Mesothelial cell of epicardium (in vitro differentiated cells): ENCODE measurements at places on chromosomes 13 and 19. TPM values are rescaled to one million over a fixed set of nuclear protein-coding genes. Genes with fewer than 3 reads are reported as not detected.

DNA sequence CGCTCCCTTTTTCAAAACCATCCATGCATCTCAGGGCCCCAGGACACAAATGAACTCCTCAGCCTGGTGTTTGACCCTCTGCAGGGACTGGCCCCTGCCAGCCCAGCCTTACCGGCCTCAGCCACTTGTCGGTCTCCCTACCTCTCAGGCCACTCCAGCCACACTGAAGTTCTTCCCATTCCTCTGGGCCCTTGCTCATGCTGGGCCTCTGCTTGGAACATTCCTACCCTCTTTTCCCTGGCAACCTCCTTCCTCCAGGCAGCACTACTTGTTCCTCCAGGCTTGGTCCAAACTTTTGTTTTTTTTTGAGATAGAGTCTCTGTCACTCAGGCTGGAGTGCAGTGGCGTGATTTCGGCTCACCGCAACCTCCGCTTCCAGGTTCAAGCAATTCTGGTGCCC, 7.6 kb upstream of the EGLN2 start:
- DNase-seq = no peak
- H3K4me3 ChIP-seq = no peak overlapping the region
- H3K4me1 ChIP-seq = no peaks in the 10 kb centered on the region
- H3K36me3 ChIP-seq = peaks cover 12% of the 10 kb centered on the region

DNA sequence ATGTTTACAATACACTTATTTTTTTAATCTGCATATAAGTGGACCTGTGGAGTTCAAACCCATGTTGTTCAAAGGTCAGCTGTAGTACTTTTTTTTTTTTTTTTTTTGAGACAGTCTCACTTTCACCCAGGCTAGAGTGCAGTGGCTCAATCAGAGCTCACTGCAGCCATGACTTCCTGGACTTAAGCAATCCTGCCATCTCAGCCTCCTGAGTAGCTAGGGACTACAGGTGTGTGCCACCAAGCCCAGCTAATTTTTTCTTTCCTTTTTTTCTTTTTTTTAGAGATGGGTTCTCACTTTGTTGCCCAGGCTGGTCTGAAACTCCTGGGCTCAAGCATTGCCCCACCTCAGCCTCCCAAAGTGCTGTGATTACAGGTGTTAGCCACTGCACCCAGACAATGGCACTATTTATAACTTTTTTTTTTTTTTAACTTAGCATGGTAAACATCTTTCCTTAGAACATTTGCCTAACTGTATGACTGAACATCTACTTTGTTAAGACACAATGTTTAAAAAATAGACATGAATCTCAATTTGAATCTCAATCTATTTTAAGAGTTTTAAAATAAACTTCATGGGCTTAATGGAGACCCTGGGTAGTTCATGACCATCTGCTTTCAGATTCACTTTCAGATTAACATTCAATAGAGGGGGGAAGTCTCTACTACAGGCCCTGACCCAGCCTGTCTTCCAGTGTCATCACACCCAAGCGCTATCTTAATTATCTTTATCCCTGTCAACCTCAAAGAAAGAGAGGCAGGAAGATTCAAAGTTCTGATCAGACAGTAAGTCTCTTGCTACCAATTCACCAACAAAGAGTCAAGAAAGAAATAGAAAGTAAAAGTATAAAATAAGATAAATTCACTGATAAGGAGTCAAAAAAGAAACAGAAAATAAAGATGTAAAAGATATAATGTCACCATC, 97.7 kb upstream of the DOCK9 start:
- peaks cover 13% of the 10 kb centered on the region for H3K4me1 ChIP-seq
- H3K36me3 ChIP-seq = peaks cover 15% of the 10 kb centered on the region
- H3K27me3 ChIP-seq = no peaks in the 10 kb centered on the region
- H3K4me3 ChIP-seq = no peak overlapping the region
- no peak for DNase-seq

DNA sequence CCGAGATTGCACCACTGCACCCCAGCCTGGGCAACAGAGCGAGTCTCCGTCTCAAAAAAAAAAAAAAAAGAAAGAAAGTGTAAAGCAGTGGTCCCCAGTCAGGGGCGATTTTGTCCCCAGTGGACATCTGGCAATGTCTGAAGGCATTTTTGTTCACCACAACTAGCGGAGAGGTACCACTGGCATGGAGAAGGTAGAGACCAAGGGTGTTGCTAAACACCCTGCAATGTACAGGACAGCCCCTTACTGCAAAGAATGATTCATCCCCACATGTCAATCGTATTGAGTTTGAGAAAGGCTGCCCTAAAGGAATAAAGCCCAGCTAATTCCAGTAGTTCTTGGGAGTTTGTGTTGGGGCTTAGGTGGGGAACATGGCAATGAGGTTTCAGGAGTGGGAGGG, 38.7 kb downstream of the CYP4F2 start:
- H3K4me1 ChIP-seq = no peaks in the 10 kb centered on the region
- peaks cover 3% of the 10 kb centered on the region for H3K36me3 ChIP-seq
- no peak overlapping the region for H3K4me3 ChIP-seq

- DNase-seq = no peak
- no peak overlapping the region for H3K27ac ChIP-seq
- peaks cover 31% of the 10 kb centered on the region for H3K36me3 ChIP-seq
- no peaks in the 10 kb centered on the region for H3K4me1 ChIP-seq
- H3K4me3 ChIP-seq = no peak overlapping the region
These were observed 27.5 kb downstream of the ZNF266 start for GRCh38 chr19:9407827-9408226.

GRCh38 chr19:52735734-52736133, 890 bp upstream of the ZNF611 start:
- peaks cover 57% of the 10 kb centered on the region for H3K4me1 ChIP-seq
- no peaks in the 10 kb centered on the region for H3K27me3 ChIP-seq
- peak overlapping the region; percentile 91 for H3K4me3 ChIP-seq
- peak overlapping the region; percentile 99 for H3K27ac ChIP-seq
- peak; percentile 44 for DNase-seq

DNA sequence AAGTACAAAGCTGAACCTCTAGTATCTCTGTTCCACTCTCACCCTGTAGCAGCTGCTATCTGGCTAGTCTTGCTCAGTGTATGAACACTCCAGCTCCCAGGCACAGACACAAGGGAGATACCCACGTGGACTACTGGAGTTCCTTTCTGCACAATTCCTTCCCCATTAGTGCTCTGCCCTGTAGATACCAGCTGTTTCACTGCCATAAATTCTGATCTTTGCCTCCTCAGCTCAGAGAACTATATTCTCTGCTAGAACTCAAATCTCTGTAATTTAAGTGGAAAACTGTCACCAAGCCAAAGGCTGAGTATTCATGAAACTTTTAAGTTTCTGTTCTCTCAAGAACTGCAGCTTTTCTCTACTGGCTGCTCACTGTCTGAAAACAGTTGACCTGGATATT, 273.7 kb downstream of the DIAPH3 start:
- peak overlapping the region; percentile 67 for H3K27ac ChIP-seq
- no peaks in the 10 kb centered on the region for H3K27me3 ChIP-seq
- H3K4me1 ChIP-seq = peaks cover 41% of the 10 kb centered on the region
- DNase-seq = no peak
- no peak overlapping the region for H3K4me3 ChIP-seq

DNA sequence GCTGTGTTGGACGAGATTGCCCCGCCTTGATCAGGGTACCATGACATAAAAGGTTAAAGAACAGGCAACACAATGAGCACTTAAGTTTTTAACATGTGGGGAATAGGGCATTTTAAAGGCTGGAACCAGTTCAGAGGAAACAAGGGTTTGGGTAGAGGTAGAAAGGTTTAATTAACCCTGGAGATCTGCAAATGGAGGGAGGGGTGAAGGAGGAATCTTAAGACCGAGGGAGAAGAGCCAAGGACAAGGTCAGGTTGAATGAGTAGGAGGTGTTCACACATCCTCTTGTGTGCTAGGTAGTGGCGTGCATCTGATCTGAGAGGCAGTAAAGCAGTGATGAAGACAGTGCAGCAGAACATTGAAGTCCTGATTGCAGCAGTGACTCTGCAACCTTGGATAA, 28.5 kb downstream of the SKA3 start:
- no peaks in the 10 kb centered on the region for H3K27me3 ChIP-seq
- peaks cover 18% of the 10 kb centered on the region for H3K36me3 ChIP-seq
- peaks cover 7% of the 10 kb centered on the region for H3K4me1 ChIP-seq
- DNase-seq = no peak

DNA sequence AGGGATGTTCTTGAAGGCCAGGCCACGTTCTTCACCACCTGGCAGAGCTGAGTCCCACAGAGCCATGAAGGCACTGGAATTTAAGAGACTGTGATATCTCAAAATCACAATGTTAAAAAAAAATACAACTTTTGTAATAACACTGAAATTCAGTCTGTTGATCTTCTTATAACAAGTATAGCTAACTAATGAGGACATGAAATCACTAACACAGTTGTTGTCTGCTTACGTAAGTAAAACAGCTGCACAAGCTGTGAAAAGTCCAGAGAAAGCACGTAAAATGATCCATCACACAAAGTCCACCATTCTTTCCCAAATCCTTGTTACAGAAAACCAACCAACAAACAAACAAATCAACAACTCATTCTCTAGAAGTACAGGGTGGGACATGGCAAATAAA, 32.9 kb downstream of the FLT3 start:
- H3K36me3 ChIP-seq = no peaks in the 10 kb centered on the region
- no peak overlapping the region for H3K4me3 ChIP-seq
- peaks cover 3% of the 10 kb centered on the region for H3K27me3 ChIP-seq
- DNase-seq = no peak
- H3K27ac ChIP-seq = no peak overlapping the region

DNA sequence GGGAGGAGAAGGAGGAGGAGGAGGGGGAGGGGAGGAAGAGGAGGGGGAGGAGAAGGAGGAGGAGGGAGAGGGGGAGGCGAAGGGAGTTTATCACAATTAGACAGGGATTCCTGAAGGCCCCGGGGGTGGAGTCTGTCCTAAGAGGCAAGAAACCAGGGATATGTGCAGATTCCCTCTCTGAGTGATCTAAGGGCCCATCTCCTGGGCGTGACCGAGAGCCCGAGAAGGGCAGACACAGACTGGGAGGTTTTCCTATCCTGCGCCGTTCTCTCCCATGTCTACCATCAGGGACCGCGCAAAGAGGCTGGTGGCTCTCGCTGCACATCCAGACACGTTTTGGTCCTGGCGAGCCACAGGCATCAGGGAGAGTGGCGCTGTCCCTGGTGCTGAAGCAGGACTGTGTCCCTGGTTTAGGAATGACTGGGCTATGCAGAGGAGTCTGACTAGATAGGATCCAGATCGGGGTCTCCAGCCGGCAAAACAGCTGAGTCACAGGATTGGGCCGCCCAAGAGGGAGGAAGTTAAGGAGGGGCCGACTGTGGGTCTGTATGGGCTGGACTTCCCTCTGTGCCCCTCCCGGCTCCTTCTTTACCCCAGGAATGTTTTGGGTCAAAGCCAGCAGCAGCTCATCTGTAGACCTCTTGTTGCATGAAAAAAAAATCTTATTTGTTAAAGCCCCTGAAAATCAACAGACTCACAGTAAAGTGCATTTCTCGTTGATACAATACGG, 17.9 kb upstream of the ZNF175 start:
- H3K4me3 ChIP-seq = no peak overlapping the region
- H3K27ac ChIP-seq = no peak overlapping the region
- peak; percentile 58 for DNase-seq
- H3K4me1 ChIP-seq = no peaks in the 10 kb centered on the region
- no peaks in the 10 kb centered on the region for H3K36me3 ChIP-seq
- H3K27me3 ChIP-seq = no peaks in the 10 kb centered on the region

DNA sequence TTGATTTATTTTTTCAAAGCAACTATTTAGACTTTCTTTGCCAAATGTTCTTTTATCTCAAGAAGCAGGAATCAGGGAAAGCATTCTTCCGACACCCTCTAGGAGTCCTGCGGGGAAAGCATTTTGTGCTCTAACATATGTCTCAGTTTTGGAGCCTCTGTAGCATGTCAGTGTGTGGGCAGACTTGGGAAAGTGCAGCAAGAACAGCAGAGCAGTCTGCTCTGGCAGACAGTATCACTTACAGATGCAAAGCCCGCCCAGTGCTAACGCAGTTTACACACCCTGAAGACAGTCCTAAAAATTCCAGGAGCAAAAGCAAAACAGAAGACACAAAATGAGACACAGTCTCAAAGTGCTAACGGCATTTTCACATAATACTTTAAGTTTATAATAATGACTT, 393.5 kb downstream of the KLF12 start:
- H3K4me3 ChIP-seq = no peak overlapping the region
- peaks cover 8% of the 10 kb centered on the region for H3K4me1 ChIP-seq
- no peaks in the 10 kb centered on the region for H3K27me3 ChIP-seq
- H3K27ac ChIP-seq = no peak overlapping the region
- peaks cover 4% of the 10 kb centered on the region for H3K36me3 ChIP-seq

- H3K27me3 ChIP-seq = no peaks in the 10 kb centered on the region
- DNase-seq = no peak
- H3K4me1 ChIP-seq = peaks cover 3% of the 10 kb centered on the region
- no peak overlapping the region for H3K27ac ChIP-seq
These were observed 1872.3 kb upstream of the PCDH20 start for GRCh38 chr13:63287926-63288325.

DNA sequence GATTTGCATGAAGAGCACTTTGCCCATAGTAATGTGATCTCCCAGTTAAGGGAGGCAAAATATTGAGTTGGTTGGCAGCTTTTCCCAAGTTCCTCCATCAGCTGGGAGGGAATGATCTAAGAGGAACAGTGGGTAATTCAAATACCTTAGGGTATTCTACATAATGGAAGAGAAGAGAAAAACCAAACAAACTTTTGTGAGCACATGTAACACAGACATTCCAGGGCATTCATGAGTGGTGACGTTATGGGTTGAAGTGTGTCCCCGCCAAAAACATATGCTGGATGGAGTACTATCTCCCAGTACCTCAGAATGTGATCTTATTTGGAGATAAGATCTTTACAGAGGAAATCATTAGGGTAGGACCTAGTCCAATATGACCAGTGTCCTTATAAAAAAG, 220.1 kb downstream of the FOXO1 start:
- no peaks in the 10 kb centered on the region for H3K27me3 ChIP-seq
- peaks cover 29% of the 10 kb centered on the region for H3K4me1 ChIP-seq
- H3K27ac ChIP-seq = no peak overlapping the region
- peaks cover 6% of the 10 kb centered on the region for H3K36me3 ChIP-seq
- DNase-seq = no peak

- H3K27me3 ChIP-seq = peaks cover 13% of the 10 kb centered on the region
- H3K27ac ChIP-seq = no peak overlapping the region
- H3K36me3 ChIP-seq = peaks cover 2% of the 10 kb centered on the region
- no peaks in the 10 kb centered on the region for H3K4me1 ChIP-seq
- no peak for DNase-seq
- H3K4me3 ChIP-seq = no peak overlapping the region
These were observed 294.5 kb downstream of the SLC7A1 start for GRCh38 chr13:29301027-29301426.

- no peak overlapping the region for H3K27ac ChIP-seq
- no peak overlapping the region for H3K4me3 ChIP-seq
- H3K4me1 ChIP-seq = peaks cover 6% of the 10 kb centered on the region
- no peaks in the 10 kb centered on the region for H3K36me3 ChIP-seq
- H3K27me3 ChIP-seq = no peaks in the 10 kb centered on the region
- DNase-seq = no peak
These were observed 3.0 kb upstream of the DOCK6 start for GRCh38 chr19:11265177-11265784.

- H3K4me1 ChIP-seq = no peaks in the 10 kb centered on the region
- no peak overlapping the region for H3K27ac ChIP-seq
- H3K36me3 ChIP-seq = peaks cover 4% of the 10 kb centered on the region
- no peak overlapping the region for H3K4me3 ChIP-seq
- no peak for DNase-seq
These were observed 179.9 kb downstream of the VWA8 start for GRCh38 chr13:41780715-41781706.

ZNF582 gene
- total RNA-seq = 5.1 to 5.6 TPM (median 5.1 TPM) in 3 replicates

BCKDHA gene
- 22.6 to 27.2 TPM (median 22.8 TPM) in 3 replicates for total RNA-seq

FLT3LG gene
- total RNA-seq = 1.8 to 2.4 TPM (median 2.0 TPM) in 3 replicates

TMPRSS9 gene
- total RNA-seq = 0.84 to 1.4 TPM (median 1.2 TPM) in 3 replicates

LRP3 gene
- 28.3 to 34.1 TPM (median 29.5 TPM) in 3 replicates for total RNA-seq

TDRD3 gene
- total RNA-seq = 47.6 to 50.8 TPM (median 50.6 TPM) in 3 replicates

ELANE gene
- total RNA-seq = not detected in 3 replicates
